ENCODE measurements at places on chromosomes 11 and 22.

DNA sequence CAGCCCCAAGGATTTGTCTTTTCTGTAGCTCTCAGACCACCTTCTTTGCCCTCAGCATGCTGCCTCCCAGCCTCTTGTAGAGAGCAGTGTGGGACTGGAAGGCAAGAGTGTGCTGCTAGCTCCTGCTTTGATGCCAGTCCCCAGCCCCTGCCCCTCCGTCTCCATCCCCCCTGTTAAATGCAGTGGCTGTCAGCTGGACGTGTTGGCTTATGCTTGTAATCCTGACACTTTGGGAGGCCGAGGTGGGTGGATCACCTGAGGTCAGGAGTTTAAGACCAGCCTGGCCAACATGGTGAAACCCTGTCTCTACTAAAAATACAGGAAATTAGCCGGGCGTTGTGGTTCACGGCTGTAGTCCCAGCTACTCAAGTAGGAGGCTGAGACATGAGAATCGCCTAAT, 15.5 kb downstream of the SNRPD3 start:
- DNase-seq, result no peak

DNA sequence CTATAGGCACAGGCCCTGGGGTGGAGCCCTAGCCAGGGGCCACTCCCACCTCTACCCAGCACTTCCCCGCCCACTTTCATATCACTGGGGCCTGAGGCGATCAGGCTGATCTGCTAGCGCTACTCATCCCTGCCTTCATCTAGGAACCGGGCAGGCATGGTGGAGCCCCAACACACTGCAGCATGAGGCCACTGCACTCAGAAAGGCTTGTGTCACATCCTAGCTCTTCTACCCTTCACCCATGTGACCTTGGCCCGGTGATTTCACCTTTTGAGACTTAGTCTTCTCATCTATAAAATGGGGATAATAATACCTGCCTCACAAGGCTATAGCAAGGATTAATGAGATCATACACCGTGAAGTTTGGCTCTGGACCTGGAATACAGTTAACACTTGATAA, 18.1 kb upstream of the GDPD5 start:
- DNase-seq, result no peak

- no peak for DNase-seq
These were observed 1.5 kb downstream of the IFITM5 start for GRCh38 chr11:297586-298405.

GRCh38 chr11:133832991-133833897, 12.1 kb downstream of the SPATA19 start:
- no peak for DNase-seq

GRCh38 chr22:49281467-49282340, 546.0 kb downstream of the BRD1 start:
- no peak for DNase-seq

DNA sequence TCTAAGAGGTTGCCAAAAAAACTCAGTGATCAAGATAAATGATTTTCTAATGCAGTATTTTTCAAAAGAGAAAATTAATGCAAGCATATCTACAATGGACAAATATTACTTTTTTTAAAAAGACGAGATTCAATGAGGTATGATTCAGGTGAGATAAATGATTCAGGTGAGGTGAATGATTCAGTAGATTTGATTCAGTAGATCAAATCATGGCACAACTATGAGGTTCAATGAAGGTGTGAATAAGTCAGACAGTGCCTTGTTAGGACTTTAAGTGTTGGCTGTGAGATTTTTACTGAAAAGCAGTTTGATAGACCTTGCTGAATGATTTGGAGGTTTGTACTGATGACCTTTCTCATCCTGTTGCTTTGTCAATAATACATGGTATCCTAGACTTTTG, 742.2 kb downstream of the NELL1 start:
- DNase-seq, result no peak

GRCh38 chr22:46536537-46537224, 739 bp downstream of the CELSR1 start:
- DNase-seq, result no peak

GRCh38 chr11:15493066-15493465, 378.3 kb downstream of the INSC start:
- no peak for DNase-seq

GRCh38 chr22:42275176-42275575, 4.7 kb upstream of the TCF20 start:
- no peak for DNase-seq

DNA sequence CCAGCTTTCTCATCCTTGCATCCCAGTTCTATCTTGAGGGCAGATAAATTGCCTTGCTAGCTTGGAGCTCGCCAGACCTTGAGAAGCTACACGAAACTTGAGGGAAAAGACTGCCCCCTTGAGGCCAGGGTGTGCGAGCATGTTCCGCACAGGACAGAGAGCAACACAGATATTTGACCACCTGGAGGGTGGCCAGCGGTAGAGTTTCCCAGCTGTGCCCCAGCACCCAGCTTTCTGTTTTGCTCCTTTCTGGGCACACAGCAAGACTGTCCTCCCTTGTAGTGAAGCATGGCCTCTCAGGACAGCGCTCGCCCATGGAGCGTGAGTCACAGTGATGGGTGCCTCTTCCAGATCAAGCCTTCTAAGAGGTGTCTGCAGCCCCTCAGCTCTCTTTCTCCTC, 23.5 kb downstream of the SPATA19 start:
- peak; percentile 56 for DNase-seq

GRCh38 chr11:9569588-9570164, 3.8 kb upstream of the WEE1 start:
- no peak for DNase-seq

DNA sequence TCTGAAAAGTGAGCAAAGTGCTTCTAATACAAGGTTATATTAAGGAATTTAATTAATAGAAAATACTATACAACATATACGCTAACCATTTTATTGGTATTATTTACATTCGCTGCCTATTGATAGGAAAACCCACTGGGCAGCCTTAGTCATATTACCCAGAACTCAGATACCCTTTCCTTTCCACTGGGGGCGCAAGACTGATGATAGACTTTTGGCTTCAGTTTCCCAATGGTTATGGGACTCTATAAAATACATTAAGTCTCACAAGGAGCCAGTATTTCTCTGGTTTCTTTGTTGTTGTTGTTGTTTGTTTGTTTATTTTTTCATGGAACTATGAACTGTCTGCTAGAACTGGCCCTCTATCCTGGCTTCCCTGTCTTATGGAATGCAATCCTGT, 471.1 kb upstream of the KIRREL3 start:
- DNase-seq, result no peak

- DNase-seq, result no peak
These were observed 6.0 kb downstream of the CFL1 start for GRCh38 chr11:65851811-65852507.

DNA sequence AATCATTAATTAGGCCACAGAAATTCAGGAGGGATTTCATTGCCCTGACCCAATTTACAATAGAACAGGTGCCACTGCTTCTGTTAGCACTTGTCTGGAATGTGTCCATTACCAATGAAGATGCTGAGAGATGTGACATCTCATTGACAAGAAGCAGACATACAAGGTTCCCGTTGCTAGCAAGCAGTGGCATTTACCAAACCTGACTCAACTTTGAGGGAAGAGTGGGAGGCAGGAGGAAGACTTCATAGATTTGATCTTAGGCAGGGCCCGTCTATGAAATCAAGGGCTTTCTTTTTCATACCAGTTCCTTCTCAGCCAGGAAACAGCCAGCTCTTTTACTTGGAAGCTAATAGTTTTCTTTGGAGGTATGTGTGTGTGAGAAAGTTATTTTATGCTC, 280.2 kb downstream of the NELL1 start:
- DNase-seq, result no peak

DNA sequence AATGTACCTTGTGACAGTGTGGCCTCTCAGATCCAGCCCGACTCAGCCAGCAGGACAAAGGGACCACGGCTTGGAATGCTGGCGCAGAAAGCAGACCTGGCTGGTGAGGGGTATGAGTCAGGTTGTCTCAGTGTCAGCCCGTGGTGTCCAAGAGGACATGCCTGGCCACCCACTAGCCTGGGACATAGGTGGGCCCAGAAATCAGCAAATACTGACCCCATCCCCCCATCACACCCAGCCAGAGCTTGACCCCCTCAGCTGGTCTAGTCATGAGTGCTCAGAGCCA, 4.5 kb downstream of the BANF1 start:
- DNase-seq, result no peak

DNA sequence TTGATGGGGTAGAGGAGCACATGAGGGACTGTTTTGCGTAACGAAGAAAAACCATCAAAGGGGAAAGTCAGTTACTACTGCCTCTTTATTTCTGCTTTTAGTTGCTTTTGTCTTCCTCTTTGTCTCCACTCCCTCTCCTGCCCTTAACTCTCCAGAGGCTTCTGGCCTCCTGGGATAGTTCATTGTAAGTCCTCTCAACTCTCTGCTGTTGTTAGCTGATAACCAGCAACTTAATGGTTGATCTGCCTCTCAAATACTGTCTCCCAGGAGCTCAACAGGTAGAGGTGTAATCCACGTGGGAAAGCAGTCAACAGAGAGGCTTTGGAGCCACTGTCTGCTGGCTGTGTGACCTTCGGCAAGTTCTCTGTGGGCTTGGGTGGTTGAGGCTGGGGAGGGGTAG, 47.3 kb downstream of the CCDC81 start:
- no peak for DNase-seq

- DNase-seq, result no peak
These were observed 96.0 kb downstream of the COMMD9 start for GRCh38 chr11:36193290-36193619.

DNA sequence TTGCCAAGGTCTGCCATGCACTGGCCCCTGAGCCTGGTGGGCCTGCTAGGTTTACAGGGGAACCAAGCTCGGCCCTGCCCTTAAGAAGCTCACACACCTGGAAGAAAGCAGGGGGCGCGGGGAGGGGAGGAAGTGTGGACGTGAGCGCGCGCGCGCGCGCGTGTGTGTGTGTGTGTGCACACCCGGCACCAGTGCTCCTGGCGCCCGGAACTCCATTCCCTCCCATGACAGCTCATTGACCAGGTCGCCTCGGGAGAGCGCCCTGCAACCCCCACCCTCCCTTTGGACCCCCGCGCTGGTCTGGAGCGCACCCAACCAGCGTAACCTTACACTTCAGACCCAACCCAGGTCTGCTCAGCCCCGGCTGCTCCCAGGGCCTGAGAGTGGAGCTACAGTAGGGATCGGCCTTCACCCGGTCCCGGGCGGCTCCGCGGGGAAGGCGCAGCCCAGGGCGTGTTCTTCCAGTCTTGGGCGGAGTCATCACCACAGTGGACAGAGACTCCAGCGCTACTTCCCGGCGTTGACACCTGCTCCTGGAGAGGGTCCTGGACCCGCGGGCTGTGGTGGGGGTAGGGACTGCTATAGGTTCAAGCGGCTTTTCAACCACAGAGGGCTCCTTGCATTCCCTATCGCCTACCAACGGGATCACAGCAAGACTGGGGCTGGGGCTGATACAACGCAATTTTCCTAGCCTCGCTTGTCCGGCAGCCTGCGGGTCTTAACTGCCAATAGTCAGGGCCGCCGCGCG, 1.5 kb downstream of the GALNT18 start:
- DNase-seq, result no peak

- peak; percentile 70 for DNase-seq
These were observed at the start of gene GALR3 for GRCh38 chr22:37823134-37823985. GALR3 (plus strand) TSS chr22:37823382; CDS start chr22:37823407, 25 bp downstream.

GRCh38 chr11:79507706-79508105, 66.9 kb upstream of the TENM4 start:
- no peak for DNase-seq

GRCh38 chr11:61516191-61516590, 7.6 kb downstream of the LRRC10B start:
- DNase-seq, result no peak

GRCh38 chr11:17154409-17155159, 53.2 kb downstream of the PIK3C2A start:
- DNase-seq, result no peak

- DNase-seq, result no peak
These were observed 1.6 kb upstream of the THOC5 start for GRCh38 chr22:29555065-29555644.

- DNase-seq, result no peak
These were observed 13.9 kb downstream of the SNX19 start for GRCh38 chr11:130902380-130902779.

- no peak for DNase-seq
These were observed 22.0 kb downstream of the FAT3 start for GRCh38 chr11:92246630-92247029.

DNA sequence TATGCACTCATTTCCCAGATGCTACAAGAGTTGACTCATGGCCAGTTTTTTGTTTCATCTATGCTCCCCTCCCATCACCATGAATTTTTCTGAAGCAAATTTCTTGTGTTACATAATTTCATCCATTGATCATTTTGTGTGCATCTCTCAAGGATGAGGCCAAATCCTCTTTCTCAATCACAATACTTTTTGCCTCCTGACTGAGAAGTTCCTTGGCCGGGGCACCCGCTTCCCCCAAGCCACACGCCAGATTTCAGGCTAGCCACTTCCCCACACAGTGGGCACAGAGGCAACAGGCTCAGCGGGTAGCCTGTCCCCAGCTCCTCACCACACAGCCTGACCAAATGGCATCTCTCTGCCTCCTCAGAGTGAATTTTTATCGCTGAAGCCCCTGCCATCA, 9.8 kb upstream of the DSCAML1 start:
- no peak for DNase-seq

DNA sequence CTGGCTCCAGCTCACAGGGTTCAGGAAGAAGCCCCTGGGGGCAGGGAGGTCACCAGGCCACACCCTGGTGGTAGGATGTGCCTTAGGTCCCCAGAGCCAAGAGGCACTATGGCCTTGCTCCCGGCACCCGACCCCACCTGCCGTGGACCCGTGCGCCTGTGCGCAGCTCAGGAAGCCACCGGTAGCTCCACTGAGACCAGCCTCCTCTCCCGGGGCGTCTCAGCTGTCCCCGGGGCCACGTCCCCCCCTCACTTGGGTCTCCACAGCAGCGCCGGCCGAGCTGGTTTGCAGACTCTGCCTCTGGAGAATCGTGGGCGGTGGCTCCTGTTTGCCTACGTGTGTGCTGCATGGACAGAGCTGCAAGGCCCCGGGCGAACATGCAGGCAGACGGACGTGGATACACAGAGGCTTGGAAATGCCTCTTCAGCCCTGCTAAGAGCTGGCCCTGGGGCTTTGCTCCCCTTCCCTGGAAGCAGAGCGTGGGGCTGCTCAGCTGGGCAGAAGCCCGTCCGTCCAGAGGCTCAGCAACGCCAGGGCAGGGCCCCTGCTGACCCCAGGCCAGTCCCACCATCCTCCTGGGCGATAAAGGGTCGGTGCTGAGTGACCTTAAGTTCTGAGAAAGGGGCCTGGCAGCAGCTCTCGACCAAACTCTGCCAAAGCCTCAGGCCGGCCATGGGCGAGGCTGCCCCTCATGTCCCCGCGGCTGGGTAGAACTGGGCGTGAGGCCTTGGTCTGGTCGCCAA, 15.3 kb upstream of the MUC5B start:
- no peak for DNase-seq

- DNase-seq, result no peak
These were observed 3.8 kb downstream of the SRSF8 start for GRCh38 chr11:95070471-95070870.

Measured in SHP77 (cell line).